ENCODE measurements at places on chromosomes 2 and 18. TPM values are rescaled to one million over a fixed set of nuclear protein-coding genes. Genes with fewer than 3 reads are reported as not detected.

DNA sequence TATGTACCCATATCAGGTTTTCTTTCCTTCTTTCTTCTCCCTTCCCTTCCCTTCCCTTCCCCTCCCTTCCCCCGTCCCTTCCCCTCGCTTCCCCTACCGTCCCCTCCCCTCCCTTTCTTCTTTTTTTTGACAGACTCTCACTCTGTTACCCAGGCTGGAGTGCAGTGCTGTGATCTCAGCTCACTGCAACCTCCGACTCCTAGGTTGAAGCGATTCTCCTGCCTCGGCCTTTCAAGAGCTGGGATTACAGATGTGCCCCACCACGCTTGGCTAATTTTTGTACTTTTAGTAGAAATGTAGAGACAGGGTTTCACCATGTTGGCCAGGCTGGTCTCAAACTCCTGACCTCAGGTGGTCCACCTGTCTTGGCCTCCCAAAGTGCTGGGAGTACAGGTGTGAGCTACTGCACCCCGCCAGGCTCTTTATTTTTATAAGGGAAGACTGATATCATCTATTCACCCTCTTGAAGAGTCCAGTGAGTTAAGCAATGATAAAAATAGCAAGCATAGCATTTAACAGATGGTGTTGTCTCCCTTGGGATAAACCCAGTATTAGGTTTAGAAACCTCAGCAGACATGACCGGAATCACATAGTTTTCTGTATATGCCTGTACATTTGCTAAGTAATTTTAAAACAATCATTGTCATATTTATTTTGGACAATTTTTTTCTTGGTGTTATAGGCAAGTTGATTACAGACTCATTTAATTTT is 888.4 kb downstream of the TRIB2 start:
- no peak for DNase-seq

GRCh38 chr2:3309496-3310355 is 67.9 kb downstream of the EIPR1 start:
- no peak for DNase-seq

- DNase-seq, result no peak
Observed at GRCh38 chr2:150088538-150088937, 398.9 kb downstream of the RND3 start.

LRRC30 gene
- not detected for total RNA-seq

MAP3K19 gene
- not detected for total RNA-seq

GRCh38 chr2:239878686-239879085 is 146.5 kb downstream of the NDUFA10 start:
- DNase-seq, result peak; percentile 24

TNFAIP6 gene
- not detected for total RNA-seq

KRTCAP3 gene
- 7.1 TPM for total RNA-seq
